GM18507 (cell line): ENCODE measurements at places on chromosomes 13 and 19.

DNA sequence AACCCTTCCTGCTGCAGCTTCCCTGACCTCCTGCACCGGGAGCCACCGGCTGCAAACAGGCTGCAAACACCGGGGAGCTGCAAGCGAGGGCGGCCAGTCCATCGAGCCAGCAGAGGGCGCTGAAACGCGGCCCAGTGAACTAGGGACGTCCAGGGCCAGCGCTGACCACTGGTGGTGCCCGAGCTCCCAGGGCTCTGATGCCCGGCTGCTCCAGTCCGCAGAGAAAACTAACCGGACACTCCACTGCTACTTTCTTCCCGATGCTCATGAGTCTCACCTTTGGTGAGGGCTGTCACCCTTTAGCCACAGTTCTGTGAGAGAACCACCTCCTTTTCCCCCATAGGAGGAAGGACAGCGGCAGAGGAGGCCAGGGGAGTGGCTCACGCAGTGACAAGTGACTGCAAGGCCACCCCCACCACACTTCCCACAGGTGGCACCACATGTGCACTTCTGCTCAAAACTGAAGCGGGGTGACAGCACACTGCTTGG lies 82.8 kb upstream of the MTIF3 start:
- DNase-seq: no peak

GRCh38 chr13:112616586-112617362 lies 28.8 kb upstream of the TUBGCP3 start:
- peak; percentile 40 for DNase-seq

DNA sequence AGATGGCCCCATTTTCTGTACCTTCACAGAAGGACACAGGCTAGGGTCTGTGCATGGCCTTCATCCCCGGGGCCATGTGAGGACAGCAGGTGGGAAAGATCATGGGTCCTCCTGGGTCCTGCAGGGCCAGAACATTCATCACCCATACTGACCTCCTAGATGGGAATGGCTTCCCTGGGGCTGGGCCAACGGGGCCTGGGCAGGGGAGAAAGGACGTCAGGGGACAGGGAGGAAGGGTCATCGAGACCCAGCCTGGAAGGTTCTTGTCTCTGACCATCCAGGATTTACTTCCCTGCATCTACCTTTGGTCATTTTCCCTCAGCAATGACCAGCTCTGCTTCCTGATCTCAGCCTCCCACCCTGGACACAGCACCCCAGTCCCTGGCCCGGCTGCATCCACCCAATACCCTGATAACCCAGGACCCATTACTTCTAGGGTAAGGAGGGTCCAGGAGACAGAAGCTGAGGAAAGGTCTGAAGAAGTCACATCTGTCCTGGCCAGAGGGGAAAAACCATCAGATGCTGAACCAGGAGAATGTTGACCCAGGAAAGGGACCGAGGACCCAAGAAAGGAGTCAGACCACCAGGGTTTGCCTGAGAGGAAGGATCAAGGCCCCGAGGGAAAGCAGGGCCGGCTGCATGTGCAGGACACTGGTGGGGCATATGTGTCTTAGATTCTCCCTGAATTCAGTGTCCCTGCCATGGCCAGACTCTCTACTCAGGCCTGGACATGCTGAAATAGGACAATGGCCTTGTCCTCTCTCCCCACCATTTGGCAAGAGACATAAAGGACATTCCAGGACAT lies 7.0 kb upstream of the CEACAM7 start:
- no peak for DNase-seq

DNA sequence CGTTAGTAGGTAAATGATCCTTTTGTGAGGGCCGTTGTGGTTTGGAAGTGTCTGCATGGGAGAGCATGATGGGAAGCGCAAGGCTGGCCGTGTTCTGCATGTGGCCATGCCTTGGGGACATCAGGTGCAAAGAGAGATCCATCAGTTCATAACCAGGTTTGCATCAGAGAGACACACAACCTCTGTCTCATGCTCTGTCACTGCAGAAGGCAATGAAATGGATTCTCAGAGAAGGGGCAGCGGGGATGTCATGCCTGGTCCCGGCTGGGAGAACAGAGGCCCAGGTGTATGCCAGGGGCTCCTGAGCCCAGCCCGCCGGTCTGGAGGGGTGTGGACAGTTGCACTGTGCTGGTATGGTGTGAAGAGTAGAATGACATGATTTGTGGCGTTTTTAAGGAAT lies 60.2 kb downstream of the GGACT start:
- DNase-seq: no peak

DNA sequence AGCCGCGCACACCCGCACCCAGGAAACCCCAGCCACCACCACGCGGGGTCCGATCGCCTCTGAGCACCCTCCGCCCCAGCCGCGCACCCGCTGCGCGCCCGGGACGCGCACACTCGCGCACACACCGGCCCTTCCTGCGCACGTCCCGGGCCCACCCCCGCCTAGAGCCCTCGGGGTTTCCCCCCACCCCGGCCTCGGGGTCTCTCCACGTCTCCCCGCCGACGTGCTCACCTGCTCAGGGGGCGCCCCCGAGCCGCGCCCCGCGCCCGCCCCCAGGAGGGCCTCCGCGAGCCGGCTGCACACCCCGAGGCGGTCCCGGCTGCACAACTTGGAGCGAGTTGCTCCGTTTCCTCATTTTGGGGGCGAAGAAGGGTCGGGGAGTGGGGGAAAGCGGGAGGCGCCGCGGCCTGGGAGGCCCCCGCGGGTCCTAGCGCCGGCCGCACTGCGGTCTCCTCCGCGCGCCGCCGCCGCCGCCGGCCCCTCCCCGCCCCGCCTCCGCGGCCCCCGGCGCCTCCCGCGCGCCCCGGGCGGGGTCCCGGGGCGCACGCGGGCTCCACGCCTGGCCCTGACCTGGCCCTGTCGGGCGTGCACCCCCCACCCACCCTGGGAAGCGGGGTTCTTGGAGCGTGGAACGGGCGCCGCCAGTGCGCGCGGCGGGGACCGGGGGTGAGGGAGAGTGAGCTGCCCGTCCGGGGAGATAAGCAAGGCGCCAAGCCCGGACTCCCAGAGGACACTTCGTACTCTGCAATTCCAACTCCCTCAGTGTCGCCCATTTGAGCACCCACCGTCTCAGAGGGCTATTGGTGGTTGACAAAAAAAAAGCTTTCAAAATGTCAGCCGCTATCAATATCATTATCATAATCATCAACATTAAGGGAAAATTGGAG lies at the start of gene MATK:
Gene MATK (minus strand): TSS at position 444 of the 887 bp plus-strand sequence. CDS start 1,246 bp downstream, outside the sequence.
- DNase-seq: no peak

- no peak for DNase-seq
These were observed 73.2 kb upstream of the MEDAG start for GRCh38 chr13:30832845-30833332.

- DNase-seq: no peak
These were observed 16.9 kb upstream of the HTR2A start for GRCh38 chr13:46913757-46914156.

- no peak for DNase-seq
These were observed 44.2 kb downstream of the CEBPG start for GRCh38 chr19:33417751-33418150.

- no peak for DNase-seq
These were observed 567.7 kb downstream of the GPC6 start for GRCh38 chr13:93794197-93794885.

- DNase-seq: no peak
These were observed 815 bp downstream of the MAP3K10 start for GRCh38 chr19:40191836-40192646.

- no peak for DNase-seq
These were observed 268.9 kb downstream of the IRS2 start for GRCh38 chr13:109517517-109517916.
